ENCODE measurements at places on chromosomes 6 and 20.

- DNase-seq = no peak
These were observed 232.4 kb upstream of the FOXQ1 start for GRCh38 chr6:1079525-1079924.

DNA sequence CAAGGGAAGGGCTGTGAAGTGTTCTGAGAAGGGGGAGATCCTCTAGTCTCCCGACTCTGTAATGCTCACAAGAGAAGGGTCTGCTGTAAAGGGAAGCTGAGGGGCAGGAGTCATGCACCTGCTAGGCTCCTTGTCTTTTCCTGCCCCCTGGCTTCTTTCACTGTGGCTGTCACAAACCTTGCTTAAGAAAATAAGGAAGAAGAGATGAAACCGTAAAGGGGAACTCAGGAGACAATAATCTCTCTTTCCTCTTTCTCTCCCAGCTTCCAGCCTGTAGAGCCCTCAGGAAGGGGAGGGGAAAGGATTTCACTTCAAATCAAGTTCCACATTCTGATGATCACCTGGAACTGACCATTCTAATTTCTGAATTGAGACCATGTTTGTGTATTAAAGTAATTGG lies 26.3 kb downstream of the SLC13A3 start:
- DNase-seq = no peak

DNA sequence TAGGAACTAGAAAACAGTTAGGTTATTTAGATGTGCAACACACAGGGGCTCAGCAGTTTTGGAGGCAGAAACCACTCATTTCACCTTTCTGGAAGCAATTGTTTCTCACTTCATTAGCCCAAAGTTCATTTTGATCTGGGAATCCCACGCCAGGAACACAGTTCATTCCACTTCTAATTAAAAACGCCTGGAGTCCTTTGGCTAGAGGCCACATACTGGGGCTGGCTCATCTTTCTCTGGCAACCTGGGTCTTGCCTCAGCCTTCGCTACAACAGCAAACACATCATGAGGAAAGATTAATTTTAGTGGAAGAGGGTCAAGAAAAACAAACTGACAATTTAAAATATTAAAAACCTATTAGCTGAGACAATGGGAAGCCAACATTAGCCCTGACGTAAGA lies 69.7 kb downstream of the RFPL4B start:
- no peak for DNase-seq

GRCh38 chr6:169867751-169868191 lies 116.3 kb downstream of the ERMARD start:
- no peak for DNase-seq

GRCh38 chr20:8663424-8663823 lies 405.5 kb upstream of the PLCB4 start:
- DNase-seq = no peak

GRCh38 chr6:36028877-36029324 lies 1.3 kb downstream of the MAPK14 start:
- DNase-seq = no peak

- no peak for DNase-seq
These were observed 176.1 kb downstream of the ID4 start for GRCh38 chr6:20013066-20013861.

DNA sequence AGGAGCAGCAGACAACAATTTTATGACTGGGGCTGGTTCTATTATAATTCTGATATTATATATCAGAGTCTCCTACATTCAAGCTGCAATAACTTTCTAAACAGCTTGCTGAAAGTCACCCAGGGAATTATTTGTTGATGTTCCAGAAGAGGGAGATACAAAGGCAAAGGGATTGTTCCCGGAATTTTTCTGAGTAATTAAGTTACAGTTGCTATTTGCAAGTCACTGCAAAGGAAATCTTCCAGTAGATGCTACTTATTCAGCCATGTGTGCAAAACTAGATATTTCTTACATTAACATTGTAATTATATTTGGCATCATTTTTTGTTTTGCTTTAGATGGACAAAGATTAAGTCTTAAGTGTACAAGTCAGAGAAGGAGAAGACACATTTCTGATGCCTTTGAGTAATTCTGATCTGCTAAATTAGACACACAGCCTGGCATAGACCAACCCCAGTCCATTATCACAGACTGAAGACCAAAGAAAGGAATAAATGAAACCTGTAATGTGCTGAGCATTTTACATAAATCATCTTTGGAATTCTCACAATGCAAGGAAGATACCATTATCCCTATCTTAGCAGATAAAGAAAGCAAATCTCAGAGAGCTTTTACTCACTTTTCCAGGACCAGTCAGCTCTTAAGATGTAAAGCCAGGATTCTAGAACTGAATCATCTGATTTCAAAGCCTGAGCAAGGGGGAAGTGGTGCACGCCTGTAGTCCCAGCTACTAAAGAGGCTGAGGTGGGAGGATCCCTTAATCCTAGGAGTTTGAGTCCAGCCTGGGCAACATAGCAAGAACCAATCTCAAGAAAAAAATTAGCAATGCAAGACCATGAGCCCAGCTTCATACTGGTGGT lies 62.6 kb upstream of the AKAP12 start:
- no peak for DNase-seq
